Dermis blood vessel endothelial cell (primary cell): ENCODE measurements at places on chromosomes 6 and 20. TPM values are rescaled to one million over a fixed set of nuclear protein-coding genes. Genes with fewer than 3 reads are reported as not detected.

The GPR63 gene
- under 0.01 and 0.09 TPM in 2 replicates for total RNA-seq

- DNase-seq = peak; percentile 15
Observed at GRCh38 chr20:9949563-9949962, 85.2 kb upstream of the ANKEF1 start.

DNA sequence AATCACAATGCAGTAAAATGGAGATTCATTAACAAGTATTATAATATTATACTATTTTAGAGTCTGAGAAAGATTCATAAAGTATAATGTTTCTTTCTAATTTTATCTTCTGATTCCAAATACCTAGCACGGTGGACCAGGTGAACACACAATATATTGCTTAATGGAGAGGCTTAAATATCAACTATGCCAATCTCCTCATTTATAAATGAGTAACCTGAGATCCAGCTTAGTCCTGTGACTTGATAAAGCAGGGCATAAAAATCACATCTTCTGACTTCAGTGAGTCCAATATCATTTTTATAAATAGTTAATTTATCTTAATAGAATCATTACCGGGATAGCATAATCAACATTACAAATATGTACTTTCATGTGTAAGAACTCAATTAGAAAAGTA, 144.4 kb upstream of the GJE1 start:
- no peak for DNase-seq

DNA sequence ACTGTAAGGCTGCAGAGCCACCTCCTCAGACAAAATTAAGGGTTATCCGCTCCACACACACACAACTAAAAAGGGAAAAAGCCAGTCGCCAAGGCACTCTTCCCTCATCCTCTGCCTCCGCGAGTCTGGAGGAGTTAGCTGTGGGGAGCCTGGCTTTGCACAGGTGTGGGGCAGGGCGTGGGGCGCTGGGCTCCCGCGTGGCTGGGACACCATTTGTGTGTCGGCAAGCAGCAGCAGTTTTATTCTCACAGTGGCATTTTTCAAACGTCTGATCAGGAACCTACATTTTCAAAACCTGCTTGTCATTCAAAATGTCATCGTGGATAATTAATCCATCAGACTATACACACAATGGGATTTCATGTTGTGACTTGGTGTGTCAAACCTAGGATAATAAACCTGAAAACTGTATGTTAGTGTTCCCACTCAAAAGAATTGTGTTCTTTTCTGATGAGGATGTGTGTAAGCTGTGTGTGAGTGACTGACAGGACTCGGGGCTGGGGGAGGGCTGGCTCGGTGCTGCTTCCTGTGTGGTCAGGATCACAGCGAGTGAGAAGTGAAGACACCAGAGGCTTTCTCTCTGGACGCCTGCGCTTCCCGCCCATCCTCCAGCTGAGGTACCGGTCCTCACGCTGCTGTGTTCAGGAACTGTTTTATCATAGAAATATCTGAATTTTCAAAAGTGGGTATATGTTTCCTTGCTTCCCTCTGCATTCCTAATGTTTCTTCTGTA, 83.1 kb downstream of the IRF4 start:
- DNase-seq = peak; percentile 21

The GSTA3 gene
- not detected in 2 replicates for total RNA-seq

DNA sequence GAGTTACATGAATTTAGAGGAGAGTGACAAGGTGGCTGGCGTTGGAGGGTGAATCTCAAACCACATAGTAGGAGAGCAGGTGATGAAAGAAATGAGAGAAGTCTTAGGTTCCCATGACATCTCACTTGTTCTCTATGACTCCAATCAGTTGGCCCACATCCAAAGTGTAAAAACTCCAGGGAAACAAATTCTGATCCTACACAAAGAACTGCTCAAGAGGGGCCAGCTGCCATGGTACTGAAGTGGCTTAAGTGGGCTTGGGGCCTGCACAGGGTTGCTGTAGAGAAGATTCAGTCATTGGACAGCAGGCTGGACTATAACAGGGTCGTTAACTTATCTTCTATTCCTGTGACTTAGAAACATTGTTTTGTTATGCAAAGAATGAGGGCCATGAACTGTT, 7.6 kb upstream of the ADGRF4 start:
- no peak for DNase-seq

DNA sequence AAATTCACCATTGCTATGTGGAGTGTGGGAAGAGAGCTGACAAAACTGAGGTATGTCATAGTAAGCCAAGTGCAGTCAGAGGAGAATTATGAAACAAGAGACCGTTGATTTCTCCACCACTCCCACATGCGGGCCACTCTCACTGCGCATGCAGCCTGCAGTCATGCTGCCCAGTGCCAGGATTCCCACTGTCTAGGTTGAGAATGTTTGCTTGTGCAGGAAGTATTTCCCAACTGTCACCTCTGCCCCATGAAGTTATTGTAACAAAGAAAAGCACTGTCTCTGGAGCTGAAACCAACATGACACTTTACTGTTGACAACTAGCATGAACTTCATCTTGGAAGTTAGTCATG, 18.7 kb upstream of the SFT2D1 start:
- DNase-seq = no peak

- no peak for DNase-seq
Observed at GRCh38 chr6:24761193-24761835, 13.4 kb upstream of the GMNN start.

- no peak for DNase-seq
Observed at GRCh38 chr6:114390176-114390575, 47.4 kb upstream of the HS3ST5 start.

- no peak for DNase-seq
Observed at GRCh38 chr20:1808101-1808500, 87.1 kb upstream of the SIRPA start.

- DNase-seq = no peak
Observed at GRCh38 chr6:169809386-169809785, 58.0 kb downstream of the ERMARD start.

The SLC32A1 gene
- total RNA-seq = 0.05 TPM in 1 of 2 replicates, not detected in the other

The LY6G6D gene
- total RNA-seq = not detected in 2 replicates

The FAM162B gene
- total RNA-seq = 4.3 and 5.6 TPM in 2 replicates

GRCh38 chr6:3428700-3429099, 28.1 kb downstream of the SLC22A23 start:
- no peak for DNase-seq

DNA sequence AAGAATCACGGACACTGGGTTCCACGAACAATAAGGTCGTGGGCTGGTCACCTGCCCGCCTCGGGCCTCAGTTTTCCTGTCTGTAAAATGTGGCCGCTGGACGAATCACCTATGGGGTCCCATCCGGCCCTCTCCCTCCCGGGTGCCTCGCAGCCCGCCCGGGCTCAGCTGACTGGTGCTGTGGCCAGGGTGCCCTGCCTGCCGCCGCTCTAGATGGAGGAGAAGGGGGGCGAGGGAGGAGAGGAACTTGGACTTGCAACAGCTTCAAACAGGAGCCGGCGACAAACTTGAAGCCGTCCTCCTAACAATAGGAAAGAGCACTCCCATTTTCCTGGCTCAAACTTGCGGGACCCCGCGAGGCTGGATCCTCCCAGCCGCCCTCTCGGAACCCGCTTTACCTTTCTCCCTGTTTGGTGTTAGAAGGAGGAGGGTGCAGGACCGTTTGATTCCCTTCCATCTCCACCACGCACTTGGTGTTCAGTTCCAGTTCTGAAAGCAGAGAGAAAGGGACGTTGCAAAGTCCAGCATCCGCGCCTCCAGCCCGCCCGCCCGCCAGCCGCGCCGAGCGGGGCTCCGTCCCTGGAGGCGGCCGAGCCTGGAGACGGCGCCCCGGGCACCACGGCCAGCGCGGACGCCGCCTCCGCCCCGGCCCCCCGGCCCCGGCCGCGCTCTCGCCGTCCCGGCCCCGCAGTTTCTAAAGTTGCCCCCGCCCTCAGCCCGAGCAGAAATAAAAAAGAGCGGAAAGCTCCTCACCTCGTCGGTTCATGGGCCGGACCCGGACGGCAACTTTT, 584 bp downstream of the KIF13A start:
- DNase-seq = peak; percentile 66

DNA sequence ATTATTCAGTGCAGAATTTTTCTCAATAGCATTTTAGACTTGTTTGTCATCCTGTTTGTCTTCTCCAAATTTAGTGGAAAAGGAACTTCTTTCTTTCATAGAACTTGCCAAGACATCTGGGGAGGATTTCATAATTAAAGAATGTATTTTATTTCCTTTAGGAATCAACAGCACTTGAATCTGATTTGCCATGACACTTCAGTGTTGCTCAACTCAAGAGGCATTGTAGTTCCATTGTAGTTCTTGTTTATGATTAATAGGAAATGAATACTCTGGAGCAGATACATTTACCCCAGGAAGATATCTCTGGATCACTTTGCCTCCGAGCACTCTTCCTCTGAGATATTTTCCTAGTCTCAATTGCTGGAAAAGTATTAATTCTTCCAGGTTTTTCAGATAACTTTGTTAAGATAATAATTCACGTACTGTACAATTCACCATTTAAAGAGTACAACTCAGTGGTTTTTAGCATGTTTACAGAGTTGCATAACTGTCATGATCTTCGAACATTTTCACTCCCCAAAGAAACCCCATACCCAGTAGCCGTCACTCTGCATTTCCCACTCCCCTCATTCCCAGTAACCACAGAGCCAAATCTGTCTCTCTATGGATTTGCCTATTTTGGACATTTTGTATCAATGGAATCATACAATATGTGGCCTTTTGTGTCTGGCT, 29.7 kb downstream of the AKAP12 start:
- peak; percentile 76 for DNase-seq

The MAFB gene
- total RNA-seq = 3.4 and 5.9 TPM in 2 replicates

The PDYN gene
- total RNA-seq = not detected in 2 replicates

DNA sequence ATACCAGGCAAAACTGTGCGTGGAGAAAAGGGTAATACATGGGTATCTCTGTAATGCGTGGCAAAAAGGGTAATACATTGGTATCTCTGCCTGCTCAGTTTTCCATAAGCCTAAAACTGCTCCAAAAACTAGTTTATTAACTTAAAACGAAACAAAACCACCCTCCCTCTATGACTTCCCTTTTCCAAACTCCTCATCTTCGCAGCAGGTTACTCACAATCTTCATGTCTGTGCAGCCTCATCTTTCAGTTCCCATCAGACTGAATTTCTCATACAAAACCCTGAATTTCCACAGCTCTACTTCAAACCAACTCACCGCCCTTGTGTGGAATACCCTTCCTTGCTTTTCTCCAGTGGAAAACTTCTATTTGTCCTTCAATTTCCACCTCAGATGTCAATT, 199.4 kb downstream of the PHACTR1 start:
- DNase-seq = no peak

The SLC24A3 gene
- 0.09 TPM in 1 of 2 replicates, not detected in the other for total RNA-seq

The BHLHE23 gene
- total RNA-seq = not detected in 2 replicates

DNA sequence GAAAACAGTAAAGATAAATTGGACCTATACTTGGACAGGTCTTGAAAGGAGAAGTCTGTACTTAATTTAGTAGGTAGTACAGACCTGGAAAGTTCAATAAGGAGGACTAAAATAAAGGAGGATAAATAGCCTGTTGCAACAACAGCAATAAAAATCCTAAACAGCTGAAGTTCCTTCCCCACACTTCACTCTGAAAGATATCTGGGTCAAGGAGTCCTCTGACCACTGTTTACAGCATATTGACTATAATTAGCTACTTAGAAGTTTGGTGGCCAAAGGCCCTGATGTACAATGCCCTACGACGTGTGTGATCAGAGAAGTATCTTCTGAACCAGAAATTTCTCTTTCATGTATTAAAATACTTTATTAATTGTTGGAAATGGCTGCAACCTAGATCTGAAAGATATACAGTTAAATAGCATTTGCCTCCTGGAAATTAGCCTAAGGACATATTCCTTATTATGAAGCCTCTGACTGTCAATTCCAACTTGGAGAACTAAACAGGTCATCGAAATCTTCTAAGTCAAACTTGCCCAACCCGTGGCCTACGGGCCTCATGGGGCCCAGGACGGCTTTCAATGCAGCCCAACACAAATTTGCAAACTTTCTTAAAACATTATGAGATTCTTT, 82.8 kb downstream of the KIF13A start:
- no peak for DNase-seq

DNA sequence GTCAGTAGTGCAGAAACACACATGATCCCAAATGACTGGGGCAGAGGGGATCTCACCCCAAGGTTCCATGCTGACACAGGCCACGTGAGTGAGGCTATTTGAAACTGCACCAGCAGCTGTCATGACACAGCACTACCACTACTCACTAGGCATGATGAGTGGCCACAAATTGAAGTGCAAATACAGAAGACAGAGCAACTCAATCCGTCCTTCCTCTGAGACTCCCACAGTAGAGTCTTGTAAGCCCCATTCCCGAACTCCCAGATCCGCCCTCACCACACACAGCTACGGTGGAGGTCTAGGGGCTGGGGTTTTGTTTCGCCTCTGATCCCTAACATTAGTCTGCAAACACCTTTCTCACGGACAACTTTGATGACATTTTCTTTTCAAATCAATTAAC, 113.3 kb upstream of the NUP153 start:
- DNase-seq = no peak

The TMEM244 gene
- not detected in 2 replicates for total RNA-seq

The CRISP2 gene
- total RNA-seq = not detected in 2 replicates

DNA sequence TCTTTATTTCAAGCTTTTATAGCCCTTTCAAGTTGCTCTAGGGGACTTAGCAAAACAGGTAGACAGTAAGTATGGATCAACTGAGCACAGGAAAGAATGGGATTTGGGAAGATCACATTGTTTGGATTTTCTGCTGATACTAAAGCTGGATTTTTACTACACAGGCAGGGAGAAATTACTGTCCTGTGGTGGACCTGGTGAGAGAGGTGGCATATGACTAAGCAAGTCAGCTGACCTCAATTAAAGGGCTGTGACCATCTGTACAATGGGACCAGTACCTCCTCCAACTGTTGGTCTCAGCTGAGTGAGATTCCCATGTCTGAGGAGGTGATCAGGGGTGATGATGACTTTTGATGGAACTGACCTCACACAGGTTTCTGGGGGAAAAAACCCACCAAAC, 28.0 kb downstream of the RREB1 start:
- DNase-seq = no peak

The FLRT3 gene
- 0.51 and 1.3 TPM in 2 replicates for total RNA-seq

DNA sequence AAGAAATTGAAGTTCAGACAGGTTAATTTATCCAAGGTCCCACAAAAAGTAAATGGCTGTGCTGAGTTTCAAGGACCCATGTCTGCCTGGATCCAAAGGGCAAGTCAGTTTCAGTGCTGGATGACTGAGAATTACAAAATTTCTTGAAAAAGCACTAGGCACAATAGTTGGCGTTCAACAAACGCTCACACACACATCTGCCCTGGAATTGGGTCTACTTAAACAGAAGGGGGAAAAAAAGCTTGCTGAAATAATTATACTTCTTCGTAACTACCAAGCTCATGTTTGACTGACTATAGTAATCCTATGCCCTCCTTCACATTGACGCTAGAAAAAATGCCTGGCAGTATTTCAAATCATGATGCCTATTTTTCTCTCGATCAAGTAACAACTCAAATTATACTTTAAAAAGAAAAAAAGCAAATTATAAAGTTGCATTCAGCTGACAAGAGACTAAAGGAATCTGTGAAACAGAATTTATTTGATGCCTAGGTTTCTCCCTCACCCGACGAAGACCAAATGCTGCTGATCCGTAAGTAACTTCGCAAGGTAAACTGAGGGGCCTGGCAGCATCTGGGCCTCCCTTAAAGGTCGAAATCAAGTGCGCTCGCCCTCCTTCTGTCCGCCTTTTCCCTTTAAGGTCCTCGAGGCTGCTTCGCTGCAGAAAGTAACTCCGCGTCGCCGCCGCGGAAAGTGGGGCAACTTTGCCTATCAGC, 650 bp upstream of the CD2AP start:
- DNase-seq = peak; percentile 21

- peak; percentile 94 for DNase-seq
Observed at GRCh38 chr20:38143646-38144554, 21.2 kb downstream of the TGM2 start.

The CBLN4 gene
- not detected in 2 replicates for total RNA-seq
